Naive thymus-derived CD8-positive, alpha-beta T cell (primary cell): ENCODE measurements at places on chromosomes 3 and 15.

- DNase-seq = no peak
Observed at GRCh38 chr3:112078125-112079083, 7.8 kb upstream of the C3orf52 start.

DNA sequence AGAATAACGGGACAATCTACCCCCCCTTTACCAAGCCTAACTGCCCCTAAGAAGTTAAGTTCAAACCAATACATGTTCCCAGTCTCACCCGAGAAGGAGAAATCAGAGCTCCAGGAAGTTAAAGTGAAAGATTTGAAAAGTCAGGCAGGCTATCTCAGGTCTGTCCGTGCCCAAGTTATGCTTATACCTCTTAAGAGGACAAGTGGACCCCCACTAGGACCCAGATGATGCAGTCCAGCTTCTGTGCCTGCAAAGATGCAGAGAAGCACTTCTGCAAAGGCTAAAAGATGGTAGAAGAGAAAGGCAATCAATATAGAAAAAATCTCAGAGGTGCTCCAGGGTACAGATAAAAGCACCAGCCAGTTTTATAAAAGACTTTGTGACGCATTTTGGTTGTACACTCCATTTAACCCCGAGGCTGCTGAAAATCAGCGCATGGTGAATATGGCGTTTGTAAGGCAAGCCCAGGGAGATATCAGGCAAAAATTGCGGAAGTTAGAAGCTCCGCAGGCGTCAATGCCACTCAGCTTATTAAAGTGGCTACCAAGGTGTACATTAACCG is 9.8 kb upstream of the SLC9C1 start:
- no peak for DNase-seq

DNA sequence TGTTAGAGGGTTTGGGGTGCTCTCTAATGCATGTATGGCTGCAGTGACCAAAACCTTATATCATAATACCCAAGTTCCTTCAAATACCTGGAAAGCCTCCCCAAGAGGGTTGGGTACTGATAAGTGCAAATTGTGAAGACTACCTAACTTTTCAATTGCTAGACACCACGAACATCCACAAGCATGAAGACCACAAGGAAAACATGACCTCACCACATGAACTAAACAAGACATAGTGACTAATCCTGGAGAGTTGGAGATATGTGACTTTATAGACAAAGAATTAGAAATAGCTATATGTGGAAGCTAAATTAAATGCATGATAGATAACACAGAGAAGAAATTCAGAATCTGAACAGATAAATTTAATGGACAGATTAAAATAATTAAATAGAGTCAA is 23.9 kb upstream of the AADACL2 start:
- no peak for DNase-seq

DNA sequence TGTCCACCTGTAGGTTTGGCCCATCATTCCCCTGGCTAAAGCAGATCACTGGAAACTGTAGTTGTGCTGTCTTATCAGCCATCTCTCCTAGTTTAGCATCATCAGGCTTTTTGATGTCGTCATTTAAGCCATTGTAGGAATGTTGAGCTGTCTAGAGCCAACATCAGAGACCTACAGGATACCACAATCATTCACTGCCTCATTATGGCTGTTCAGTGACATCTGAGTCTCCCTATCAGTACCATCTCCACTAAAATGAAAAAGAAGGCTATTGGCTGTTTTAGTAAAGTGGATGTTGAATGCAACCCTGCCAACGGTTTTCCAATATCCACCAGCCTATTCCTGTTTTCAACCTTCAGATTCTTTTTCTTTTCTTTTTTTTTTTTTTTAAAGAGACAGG is 29.2 kb downstream of the RLBP1 start:
- no peak for DNase-seq

- DNase-seq = no peak
Observed at GRCh38 chr3:185646382-185647133, 60.5 kb downstream of the SENP2 start.

DNA sequence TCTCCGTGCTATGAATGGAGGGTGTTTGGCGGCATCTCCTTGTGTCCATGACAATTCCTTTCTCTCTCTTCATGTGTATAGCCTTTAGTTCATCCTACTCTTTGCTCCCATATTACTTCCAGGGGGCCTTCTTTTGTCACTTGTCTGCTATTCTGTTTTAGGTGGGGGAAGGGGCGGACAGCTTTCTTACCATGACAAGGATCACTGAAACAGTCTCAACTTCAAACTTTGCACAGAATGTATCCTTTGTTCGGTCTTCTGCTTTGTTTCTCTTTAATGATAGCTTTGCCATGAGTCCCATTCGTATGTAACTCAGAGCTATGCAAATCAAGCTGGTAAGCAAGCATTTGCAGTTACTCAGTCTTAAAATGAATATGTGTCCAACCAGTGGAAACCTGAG is 294.2 kb downstream of the TIGIT start:
- DNase-seq = no peak

DNA sequence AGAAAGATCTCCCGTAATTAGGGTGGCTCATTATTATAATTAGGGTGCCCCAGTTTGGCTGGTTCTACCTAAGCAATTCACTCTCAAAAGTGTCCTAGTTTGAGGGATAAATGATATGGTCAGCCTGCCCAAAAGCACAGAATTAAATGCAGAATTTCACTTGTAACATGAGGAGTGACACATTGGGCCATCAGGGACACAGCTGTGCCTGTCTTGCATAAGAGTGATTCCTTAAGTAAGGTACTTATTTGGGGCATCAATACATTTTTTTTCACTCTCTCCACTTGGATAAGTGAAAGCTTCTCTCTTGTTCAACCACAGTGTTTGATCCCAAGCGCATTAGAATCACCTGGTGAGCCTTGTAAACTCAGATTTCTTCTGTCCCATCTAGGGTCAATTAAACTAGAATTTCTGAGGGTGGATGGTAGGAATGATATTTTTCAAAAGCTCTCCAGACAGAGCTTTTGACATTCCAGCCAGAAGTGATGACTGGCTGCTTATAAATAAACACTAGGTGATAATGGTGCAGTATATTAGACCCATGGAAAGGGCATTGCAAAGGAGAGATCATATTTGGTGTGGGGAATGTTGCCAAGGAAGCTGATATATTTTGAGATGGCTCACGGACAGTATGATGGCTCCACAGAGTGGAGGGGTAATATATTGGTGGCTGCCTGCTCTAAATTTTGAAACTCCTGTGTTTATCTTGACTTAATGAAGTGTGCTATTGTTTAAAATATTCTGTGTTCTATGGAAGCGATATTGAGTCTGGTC is 458.1 kb upstream of the RASGRP1 start:
- DNase-seq = no peak

DNA sequence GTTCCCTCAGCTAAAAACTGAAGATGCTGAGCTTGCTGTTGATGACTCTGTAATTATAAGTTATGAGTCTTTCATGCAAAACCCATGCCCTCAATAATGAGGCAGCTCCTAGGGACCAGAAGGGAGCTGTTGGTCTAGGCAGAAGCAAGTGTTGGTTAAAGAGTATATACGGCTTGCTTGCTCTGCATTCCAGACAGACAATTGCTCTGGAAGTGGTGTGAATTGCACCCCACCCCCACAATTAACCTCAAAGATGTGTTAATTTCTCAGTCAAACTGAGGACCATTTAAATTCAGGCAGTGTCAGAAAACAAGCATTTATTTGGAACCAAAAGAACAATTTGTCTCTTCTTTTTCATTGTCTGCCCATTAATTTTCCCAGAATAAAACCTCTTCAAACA is 163.5 kb upstream of the EOMES start:
- no peak for DNase-seq

GRCh38 chr15:98169551-98169950 is 209.0 kb downstream of the ARRDC4 start:
- no peak for DNase-seq

GRCh38 chr3:181534781-181535221 is 176.9 kb upstream of the SOX2 start:
- DNase-seq = no peak

DNA sequence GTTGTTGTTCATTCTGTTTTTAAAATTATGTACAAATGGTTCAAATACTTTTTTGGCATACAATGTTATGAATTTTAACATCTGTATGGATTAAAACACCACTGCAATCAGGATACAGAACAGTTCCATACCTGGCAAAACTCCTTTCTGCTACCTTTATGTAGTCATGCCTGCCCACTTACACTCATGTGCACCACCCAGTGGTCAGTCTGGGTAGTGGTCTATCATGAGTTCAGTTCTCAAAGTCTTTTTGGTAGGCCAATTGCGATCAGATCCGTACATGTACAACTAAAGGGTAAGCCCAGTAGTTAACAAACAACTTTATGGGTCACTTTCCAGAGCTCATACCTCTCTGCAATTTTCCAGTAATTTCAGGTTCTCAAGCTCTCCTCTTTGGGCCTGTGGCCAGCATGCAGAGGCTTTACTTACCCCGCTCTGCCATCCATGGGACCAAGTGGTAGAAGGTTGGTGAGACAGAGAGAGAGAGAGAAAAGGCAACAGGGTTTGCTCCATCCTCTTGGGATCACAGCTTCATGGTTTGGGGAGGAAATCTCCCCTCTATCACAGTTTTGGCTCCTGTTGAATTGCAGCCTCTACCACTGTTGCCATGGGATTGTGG is 63.9 kb upstream of the FAM98B start:
- peak; percentile 46 for DNase-seq

- no peak for DNase-seq
Observed at GRCh38 chr3:8371085-8371551, 130.5 kb upstream of the LMCD1 start.

DNA sequence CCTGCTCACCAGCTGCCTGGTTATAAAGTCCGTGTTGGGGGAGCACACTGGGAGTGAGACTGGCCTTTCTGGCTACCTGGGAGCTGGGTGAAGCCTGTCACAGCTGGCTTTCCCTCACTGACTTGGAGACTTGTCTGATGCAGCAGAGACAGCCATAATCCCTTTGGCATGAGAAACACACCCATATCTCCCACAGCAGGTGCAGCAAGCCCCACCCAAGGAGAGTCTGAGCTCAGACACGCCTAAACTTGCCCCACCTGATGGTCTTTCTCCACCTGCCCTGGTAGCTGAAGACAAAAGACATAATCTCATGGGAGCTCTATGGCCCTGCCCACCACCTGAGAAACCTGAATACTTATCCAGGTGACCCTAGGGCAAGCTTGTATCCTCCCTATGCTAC is 54.8 kb downstream of the NMD3 start:
- no peak for DNase-seq

- DNase-seq = no peak
Observed at GRCh38 chr3:97810779-97811390, 10.9 kb upstream of the CRYBG3 start.

- no peak for DNase-seq
Observed at GRCh38 chr3:192993411-192993810, 75.8 kb upstream of the MB21D2 start.

GRCh38 chr15:40325700-40326099 is 2.2 kb downstream of the INAFM2 start:
- DNase-seq = no peak

DNA sequence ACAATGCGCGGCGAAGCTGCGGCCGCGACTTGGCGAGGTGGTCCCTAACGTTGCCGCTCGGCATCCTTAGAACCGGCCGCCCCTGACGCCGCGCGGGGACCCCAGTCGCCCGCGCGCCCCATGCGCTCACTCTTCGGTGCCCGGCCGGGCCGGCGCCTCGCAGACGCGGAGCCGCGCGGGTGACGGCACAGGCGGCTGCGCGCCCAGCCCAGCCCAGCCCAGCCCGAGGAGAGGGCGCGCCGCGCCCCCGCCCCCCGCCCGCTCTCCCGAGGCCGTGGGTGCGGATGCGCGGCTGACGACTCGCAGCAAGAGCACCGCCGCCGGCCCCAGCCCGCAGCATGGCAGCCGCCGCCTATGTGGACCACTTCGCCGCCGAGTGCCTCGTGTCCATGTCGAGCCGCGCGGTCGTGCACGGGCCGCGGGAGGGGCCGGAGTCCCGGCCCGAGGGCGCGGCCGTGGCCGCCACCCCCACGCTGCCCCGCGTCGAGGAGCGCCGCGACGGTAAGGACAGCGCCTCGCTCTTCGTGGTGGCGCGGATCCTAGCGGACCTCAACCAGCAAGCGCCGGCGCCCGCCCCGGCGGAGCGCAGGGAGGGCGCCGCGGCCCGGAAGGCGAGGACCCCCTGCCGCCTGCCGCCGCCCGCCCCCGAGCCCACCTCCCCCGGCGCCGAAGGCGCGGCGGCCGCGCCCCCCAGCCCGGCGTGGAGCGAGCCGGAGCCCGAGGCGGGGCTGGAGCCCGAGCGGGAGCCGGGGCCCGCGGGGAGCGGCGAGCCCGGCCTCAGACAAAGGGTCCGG is 437 bp downstream of the KLF13 start:
- no peak for DNase-seq

- no peak for DNase-seq
Observed at GRCh38 chr3:138011722-138012121, 1.8 kb downstream of the CLDN18 start.

GRCh38 chr15:33467146-33467815 is 156.5 kb downstream of the RYR3 start:
- no peak for DNase-seq

DNA sequence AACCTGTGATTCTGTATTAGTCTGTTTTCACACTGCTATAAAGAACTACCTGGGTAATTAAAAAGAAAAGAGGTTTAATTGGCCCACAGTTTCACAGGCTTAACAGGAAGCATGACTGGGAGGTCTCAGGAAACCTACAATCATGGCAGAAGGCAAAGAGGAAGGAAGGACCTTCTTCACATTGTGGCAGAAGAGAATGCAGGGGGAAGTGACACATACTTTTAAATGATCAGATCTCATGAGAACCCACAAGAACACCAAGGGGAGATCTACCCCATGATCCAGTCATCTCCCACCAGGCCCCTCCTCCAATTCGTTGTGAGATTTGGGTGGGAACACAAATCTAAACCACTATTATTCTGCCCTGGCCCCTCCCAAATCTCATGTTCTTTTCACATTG is 6.1 kb downstream of the ZKSCAN7 start:
- no peak for DNase-seq

DNA sequence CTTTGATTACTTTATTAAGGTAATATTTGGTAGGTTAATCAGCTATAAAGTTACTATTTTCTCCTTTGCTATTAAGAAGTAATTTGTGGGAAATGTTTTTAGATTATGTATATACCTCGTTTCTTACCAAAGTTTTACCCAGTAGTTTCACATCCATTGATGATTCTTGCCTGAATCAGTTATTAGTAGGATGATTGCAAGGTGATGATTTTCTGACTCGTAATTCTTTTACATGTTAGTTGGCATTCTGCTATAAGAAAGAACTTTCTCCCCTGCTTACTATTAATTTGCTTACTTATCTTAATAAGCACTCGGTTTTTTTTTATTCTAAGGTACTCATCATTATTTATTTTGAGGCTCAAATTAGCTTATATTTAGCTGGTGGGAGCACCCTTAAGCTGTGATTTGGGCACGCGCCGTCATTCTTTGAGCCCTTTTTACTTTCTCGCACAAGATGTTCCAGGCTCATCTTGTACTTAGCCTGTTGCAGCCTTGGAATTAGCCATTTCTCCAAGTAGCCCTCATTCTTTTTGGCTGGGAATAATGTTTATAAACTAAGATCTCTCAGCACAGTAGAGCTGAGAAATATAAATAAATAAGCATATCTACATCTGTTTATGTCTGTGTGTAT is 15.3 kb downstream of the USP3 start:
- no peak for DNase-seq

DNA sequence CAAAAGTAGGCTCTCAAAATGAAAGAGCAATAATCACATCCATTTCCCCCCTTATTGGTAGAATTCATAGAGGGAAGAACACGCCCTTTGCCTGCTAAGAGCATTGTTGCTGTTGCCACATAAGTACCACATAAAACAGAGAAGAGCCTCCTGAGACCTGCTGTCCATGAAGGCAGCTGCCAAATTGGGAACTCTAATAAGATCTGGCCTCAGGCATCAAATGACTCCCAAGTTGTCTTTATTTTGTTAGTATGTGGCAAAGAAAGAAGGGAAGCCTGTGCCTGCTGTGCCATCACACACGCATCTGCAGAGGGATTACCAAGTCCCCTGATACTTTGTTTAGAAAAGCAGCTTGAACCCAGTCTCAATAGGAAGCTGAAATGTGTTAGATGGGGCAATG is 23.9 kb downstream of the VGLL3 start:
- no peak for DNase-seq
